Stimulated activated CD4-positive, alpha-beta T cell treated with anti-CD3 and anti-CD28 coated beads, Interleukin-15, amount 100 ng/mL, for 24 hours (primary cell): ENCODE measurements at places on chromosomes 11 and 22.

DNA sequence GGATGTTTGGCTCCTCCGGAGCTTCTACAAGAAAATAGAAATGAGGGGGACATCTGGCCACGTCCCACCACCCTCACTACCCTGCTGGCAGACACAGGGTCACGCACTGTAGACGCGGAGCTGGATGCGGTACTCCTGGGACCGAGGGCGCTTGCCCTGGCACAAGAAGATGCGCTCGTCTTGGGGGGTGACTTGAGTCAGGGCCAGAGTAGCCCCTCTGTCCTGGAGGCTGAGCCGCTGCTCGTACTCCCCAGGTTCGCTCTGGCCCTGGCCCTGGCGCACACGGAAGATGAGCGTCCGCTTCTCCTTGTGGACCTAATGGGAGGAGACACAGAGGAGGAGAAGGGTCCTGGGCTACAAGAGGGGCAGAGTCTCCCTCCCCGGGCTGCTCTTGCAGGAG is 2.2 kb downstream of the MCAM start:
- DNase-seq, result no peak

DNA sequence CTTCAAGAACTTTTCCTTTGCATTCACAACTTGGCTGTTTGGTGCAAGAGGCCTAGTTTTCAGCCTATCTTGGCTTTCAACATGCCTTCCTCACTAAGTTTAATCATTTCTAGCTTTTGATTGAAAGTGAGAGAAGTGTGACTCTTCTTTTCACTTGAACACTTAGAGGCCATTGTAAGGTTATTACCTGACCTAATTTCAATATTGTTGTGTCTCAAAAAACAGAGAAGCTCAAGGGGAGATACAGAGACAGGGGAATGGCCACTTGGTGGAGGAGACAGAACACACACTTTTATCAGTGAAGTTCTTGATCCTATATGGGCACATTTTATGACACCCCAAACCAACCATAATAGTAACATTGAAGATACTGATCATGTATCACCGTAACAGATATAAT is 532.3 kb downstream of the DLG2 start:
- no peak for DNase-seq

GRCh38 chr11:117419482-117420142 is 92.0 kb downstream of the CEP164 start:
- DNase-seq, result no peak

DNA sequence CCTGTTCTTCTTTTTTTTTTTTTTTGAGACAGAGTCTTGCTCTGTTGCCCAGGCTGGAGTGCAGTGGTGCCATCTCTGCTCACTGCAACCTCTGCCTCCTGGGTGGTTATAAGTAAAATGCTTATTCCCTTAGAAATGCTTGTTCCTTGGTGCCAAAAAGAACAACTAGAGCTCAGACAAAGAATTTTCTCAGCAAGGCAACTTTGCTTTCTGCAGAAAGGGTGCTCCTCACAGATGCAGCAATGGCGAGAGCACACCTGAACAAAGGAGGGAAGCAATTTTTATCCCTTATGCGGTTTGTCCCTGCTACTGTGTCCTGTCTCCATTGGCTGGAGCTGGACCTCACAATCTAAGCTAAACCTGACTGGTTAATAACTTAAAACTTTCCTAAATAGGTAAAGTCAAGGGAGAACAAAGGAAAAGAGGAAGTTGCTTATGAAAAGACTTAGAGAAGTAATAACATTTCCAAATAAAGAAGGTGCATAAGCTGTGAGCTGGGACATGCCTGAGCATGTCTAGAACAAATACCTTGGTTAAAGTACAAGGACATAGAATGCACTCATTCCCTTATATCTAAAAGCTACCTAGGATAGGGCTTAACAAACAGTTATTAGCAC is 90.0 kb upstream of the PRR5 start:
- no peak for DNase-seq

DNA sequence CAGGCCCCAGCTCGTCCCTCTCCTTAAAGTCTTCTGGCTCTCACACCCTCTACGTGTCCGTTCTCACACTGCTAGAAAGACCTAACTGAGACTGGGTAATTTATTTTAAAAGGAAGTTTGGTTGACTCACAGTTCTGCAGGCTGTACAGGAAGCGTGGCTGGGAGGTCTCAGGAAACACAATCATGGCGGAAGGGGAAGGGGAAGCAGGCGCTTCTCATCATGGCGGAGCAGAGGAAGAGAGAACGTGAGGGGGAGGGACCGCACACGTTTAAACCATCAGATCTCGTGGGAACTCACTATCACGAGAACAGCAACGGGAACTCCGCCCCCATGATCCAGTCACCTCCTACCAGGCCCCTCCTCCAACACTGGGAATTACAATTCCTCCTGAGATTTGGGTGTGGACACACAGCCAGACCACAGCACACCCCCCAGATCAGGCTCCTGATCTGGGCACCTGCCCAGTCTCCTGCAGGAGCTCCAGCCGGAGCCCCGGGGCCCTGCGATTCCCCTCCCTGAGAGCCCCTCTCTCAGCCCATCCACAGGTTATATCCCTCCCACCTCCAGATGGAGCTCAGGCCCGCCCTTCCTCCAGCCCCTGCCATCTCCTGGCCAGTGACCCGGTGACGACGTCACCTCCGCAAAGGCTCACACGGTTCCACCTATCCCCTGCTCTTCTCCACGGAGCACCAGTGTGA is 170.2 kb downstream of the BRD1 start:
- DNase-seq, result peak; percentile 86

DNA sequence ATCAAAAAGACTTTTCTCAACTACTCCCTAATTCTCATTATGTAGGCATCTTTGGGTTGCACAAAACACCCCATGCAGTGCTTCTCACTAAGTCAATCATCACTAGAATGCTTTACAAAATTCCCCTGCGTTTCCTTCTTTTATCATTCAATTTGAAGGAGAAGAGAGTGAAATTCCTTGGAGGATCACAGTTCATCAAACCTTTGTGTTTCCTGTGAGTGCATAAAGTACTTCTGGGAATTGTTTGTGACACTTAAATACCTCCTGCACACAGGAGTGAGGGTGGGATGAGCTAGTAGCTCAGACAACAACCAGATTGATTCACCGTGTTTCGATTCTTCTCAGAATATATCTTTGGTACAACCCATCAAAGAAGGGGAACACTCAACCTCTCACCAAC is 3.7 kb upstream of the OR5AR1 start:
- no peak for DNase-seq

GRCh38 chr11:12539572-12539971 is 134.6 kb upstream of the TEAD1 start:
- DNase-seq, result no peak

DNA sequence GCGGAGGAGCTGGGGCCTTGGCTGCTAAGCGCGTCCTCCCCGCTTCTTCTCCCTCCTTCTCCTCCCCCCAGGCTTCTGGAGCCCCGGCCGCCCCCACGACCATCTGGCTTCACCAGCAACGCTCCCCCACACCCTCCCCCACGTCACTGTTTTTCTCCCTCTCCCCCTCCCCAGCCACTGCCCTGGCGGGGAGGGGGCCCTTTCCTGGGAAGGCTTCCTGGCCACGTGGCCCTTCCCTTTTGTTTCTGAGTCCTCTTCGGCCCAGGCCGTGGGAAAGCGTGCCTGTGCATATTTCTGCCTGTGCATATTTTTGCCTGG is 27.7 kb downstream of the RTN4R start:
- no peak for DNase-seq

DNA sequence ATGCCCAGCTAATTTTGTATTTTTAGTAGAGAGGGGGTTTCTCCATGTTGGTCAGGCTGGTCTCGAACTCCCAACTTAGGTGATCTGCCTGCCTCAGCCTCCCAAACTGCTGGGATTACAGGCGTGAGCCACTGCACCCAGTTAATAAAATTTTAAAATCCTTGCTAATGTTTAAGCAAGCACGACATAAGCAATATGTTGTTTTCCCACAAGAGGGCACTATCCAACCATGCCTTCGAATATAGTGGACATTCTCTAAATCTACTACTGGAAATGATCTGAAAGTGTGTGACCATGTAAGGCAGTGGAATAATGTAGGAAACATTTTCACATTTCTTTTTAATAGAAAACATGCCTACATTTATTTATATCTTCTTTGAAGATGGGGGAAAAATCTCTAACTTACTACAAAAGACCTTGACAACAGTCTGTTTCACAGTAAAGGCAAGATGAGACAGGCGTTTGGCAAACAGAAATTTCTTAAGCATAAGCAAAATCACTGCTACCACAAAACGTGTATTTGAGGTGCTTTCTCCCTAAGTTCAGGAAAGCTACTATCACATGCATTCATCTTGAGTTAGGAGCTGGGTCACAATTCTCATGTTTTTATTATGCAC is 38.2 kb downstream of the PITPNB start:
- no peak for DNase-seq

GRCh38 chr11:128422576-128423370 is 164.6 kb downstream of the ETS1 start:
- DNase-seq, result peak; percentile 96

DNA sequence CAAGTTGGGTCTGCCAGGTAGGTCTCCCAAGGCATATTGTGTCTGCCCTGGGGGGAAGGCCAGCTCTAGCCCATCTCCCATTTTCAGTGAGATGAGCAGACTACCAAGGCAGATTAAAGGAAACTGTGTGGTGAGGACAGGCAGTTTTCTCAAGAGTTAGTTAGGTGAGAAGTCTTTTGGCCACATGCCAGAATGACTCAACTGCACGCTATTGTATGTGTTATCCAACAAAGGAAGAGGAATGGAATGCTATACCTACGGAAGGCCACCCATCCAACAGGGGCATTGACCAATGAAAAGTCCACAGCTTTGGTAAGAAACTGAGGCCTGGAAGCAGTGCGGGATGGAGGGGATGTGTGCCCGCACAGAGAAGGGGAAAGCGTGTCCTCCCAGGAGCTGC is 941.7 kb downstream of the NTM start:
- DNase-seq, result no peak

DNA sequence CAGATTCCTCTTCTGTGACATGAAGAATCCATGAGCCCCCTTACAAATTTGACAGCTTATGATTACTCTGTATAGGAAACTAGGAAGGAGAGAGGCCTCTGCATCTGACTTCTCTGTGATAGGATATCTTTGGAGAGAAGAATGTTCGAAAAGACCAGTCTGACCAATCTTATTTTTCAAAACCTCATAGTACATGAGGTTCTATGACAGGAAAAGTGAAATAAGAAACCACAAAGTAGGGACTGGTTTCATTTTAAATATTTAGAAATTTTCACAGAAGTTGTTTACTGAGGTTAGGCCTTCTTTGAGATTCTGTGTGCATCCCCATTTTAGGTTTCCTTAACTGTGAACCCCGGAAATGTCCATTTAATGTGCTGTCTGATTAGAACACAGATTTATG is 2.1 kb upstream of the OR4X1 start:
- no peak for DNase-seq

- DNase-seq, result peak; percentile 75
Observed at GRCh38 chr11:68383976-68384501, 71.6 kb downstream of the LRP5 start.

DNA sequence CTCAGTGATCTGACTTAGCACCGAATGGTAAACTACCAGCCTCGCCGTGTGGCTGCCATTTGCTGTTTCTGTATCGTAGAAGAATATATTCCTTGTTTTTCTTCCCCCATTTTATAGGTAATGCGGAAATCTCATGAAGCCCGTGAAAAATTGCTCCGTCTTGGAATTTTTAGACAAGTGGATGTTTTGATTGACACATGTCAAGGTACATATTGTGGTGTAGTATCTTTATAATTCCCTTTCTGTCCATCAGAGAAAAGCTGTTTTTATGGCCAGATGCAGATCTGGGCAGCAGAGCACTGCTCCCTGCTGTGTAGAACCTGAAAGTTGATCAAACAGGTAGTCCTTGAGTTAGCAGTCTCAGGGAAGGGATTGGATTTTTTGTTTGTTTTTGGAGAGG is 13.4 kb downstream of the SAMM50 start:
- DNase-seq, result no peak

DNA sequence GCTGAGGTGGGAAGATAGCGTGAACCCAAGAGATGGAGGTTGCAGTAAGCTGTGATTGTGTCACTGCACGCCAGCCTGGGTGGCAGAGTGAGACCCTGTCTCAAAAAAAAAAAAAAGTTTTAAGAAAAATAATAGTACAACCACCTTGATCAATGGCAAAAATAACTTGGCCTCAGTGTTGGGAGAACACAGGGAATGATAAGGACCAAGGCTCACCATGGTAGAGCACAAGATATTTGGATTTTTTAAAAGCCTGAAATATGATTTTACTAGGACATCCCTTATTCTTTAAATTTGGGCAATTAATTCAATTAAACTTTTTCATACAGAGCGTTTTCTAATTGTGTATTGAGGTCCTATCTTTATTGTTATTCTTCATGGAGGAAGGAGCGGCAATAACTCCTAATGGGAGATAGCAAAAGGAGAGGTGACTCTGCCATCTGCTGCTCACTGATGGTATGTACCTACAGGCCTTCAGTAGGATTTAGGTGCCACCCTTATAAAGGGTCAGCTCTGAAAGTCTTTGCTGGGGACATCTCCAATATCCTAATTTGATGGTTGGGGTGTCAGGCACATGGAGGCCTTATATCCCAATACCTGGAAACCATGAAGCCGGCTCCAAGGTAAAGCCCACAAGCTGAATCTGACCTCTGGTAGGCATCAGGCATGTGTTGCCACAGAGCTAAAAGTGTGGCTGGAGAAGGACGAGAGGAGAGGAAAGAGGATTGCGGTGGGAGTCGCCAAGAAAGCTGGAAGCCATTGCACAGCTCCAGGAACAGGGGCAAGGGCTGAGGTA is 21.9 kb upstream of the POLD3 start:
- peak; percentile 43 for DNase-seq

- DNase-seq, result no peak
Observed at GRCh38 chr22:20212754-20213699, 55.1 kb downstream of the RTN4R start.

DNA sequence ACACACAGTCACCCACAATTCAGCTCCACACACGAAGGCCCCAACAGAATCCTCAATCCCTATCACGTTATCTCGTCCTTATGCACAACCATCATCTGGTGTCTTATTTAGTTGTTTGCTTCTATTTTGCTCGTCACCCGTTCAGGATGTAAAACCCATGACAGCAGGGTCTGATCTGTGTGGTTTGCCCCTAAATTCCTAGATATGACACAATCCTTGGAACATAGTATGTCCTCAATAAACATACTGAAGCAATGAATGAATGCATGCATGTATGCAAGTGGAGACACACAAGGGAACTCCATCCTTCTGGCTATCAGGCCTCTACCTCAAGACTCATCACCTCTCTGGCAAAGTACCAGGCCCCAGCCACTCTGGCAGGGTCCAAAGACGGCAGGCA is 20.2 kb downstream of the STARD10 start:
- no peak for DNase-seq

GRCh38 chr22:37303821-37304274 is 21.5 kb downstream of the CYTH4 start:
- peak; percentile 85 for DNase-seq

GRCh38 chr11:132855516-132855915 is 676.8 kb downstream of the OPCML start:
- DNase-seq, result no peak

GRCh38 chr11:62166371-62166770 is 23.6 kb upstream of the SCGB1D1 start:
- no peak for DNase-seq

- DNase-seq, result no peak
Observed at GRCh38 chr11:105867742-105868141, 154.3 kb downstream of the MSANTD4 start.

GRCh38 chr11:70201882-70202861 is 924 bp upstream of the FADD start:
- DNase-seq, result no peak
